ENCODE measurements at places on chromosomes 5 and 9.

- DNase-seq: no peak
Observed at GRCh38 chr5:93153461-93153860, 427.6 kb downstream of the NR2F1-AS1 start.

GRCh38 chr5:68382640-68383039, 167.1 kb downstream of the PIK3R1 start:
- DNase-seq: no peak

DNA sequence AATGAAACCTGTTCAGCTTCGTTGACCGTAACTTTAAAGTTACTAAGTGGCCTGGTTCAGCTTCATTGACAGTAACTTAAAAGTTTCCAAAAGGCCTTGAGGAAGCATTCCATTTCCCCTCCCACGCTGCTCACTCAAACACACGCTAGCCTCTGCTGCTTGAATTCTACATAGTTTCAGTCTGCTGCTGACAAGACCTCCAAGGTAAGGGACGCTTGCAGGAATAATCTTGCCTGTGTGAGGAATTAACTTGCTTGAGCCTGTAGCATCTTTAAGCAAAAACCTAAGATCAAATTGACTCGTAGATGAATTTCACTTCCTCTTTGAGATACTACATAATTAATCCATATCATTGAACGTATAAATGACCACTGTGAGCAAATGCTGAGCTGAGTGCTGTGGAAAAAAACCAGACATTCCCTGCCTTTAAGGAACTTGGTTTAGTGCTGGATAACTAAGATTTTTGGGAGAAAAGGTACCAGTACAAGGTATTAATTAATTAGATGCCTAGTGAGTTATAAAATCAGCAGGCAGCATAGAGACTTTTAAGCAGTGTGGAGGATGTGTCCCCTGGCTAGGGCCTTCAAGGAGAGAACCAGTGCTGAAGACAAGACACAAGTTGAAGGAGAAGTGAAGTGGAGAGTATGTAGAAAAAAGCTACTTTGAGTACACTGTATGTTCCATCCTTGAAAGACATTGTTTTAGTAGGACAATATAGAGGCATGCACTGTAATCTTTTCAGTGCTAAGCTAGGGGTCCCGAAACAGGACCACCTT, 39.2 kb downstream of the GRAMD2B start:
- no peak for DNase-seq

- DNase-seq: no peak
Observed at GRCh38 chr5:35331956-35332950, 102.0 kb upstream of the PRLR start.

DNA sequence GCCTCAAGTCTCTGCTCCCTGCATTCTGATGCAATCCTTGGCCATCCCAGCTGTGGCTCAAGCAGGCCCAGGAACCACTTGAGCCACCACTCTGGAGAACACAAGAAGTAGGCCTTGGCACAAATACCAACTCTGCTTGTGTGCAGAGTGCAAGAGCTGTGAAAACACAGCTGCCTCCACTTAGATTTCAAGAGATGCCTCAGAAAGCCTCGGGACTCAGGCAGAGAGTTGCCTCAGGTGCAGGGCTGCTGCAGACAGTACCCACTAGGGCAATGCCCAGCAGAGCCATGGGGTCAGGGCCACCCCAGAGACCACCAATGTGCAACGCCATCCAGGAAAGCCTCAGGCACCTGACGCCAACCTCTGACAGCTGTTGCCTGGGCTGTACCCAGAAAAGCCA, 82.4 kb downstream of the FREM1 start:
- DNase-seq: no peak

GRCh38 chr9:109387206-109387605, 66.3 kb upstream of the EPB41L4B start:
- DNase-seq: no peak

DNA sequence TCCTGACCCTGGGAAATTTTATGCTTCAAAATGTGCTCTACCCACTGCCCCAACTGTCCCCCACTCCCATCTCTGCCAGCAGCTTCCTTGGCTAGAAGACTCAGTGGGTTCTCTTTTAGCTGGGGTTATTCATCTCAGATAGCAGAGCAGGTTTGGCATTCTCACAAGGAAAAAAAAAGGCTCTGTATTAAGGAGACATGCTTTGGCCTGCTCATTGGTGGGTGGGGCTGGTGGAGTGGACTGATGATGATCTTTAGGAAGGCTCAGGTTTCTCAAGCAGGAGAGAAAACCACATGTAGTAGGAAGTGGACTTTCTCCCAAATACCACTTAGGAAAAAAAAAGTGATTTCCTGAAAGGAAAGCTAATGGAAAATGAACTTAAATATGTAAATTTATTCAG, 279.2 kb upstream of the ZNF462 start:
- no peak for DNase-seq

- DNase-seq: no peak
Observed at GRCh38 chr9:118711843-118712242, 657.4 kb downstream of the BRINP1 start.

DNA sequence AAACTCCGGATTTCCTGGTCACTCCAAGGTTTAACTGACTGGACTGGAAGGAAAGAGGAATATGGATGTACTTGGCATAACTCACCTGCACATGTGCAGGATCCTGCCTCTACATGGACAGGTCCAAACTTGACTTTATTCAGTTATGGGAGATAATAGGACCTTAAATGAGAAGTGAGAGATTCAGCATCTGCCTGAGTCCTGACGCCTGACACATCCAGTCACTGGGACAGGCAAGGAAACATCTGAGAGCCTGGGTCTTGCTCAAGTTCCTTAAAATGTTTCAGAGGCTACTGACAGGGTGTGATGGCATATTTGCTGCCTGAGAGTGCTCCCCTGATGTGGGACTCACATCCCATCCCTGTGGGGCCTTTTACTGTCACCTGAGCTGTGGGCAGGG, 34.9 kb downstream of the ZNF354A start:
- DNase-seq: no peak

All from DMS153 (cell line).